ENCODE measurements at places on chromosomes 1 and 21.

DNA sequence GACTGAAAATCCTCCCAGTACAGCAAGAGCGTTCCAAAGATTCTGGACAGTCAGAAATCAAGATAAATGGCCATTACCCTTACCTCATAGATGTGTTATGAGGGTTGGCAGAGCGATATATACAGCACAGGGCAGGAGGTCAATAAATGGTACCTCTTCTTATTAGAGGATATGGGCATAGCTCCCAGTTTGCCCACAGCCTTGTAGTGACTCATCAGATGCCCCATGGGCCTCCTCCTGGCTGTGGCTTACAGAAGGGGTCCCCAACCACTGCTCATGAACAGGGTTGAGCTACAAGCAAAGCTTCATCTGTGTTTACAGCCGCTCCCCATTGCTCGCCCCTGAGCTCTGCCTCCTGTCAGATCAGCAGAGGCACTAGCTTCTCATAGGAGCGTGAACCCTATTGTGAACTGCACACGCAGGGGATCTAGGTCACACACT lies 7.3 kb upstream of the IFNGR2 start:
- no peak for DNase-seq

- peak; percentile 30 for DNase-seq
Observed at GRCh38 chr1:99707535-99708142, 58.8 kb downstream of the FRRS1 start.

DNA sequence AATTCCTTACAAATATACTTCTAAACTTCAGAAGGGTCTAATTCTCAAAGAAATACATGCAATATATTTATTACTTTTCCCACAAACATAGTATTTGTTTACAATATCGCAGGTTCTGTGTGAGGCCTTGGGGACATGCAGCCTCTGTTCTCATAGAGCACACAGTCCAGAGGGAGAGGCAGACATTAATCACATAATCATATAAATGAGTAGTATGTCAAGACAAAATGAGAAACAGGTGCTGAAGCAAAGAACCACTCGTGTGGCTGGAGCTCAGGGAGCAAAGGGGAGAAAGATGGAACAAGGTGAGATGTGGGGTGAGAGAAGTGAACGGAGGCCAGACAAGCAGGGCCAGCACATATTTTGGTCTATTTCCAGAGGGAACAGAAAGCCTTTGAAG lies 26.4 kb upstream of the MAGI3 start:
- DNase-seq, result no peak

DNA sequence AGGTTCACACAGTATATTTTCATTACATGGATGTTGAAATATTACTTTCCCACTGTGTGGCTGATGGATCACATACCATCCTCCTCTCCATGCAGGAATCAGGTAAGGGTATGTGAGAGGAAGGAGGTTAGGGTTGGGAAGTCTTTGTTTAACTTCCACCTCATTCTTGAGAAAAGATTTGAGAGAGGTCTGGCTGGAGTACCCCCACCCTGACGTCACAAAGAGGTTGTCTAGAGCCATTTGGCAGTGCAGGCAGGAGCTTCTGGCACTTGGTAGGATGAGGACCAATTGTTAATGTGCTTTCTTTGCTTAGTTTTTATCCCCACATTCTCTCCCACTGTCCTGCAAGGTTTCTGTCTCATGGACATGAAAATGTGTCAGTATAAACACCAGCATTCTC lies 356.6 kb downstream of the DSCAM start:
- DNase-seq, result no peak

DNA sequence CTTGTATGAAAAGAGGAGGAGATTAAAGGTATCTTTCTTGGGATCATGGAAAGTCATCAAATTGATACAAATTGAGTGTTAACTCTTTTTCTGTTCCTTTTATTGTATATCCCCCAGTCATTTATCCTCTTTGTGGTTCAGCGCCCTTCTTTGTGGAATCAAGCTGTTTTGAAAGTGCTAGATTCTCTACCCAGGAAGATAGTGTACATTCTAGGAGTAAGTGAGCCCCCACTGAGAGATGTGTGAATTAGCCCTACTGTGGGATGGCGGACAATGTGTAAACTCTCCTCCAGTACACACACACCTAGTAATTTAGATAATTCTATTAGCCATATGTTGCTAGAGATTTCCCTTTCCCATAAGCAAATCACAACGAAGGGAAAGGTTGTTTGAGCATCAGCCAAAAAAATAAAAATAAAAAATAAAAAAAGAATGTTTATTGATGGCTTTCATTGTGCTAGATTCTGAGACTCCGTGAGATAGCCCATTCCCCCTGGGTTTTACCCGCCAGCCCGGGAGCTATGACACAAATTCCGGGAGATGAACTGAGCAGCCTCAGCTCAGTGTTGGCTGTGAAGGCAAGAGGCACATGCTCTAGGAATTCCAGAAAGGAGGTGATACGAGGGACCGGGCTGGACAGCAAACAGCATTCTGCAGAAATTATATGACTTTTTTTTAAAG lies 378.4 kb upstream of the RUNX1 start:
- DNase-seq, result no peak

DNA sequence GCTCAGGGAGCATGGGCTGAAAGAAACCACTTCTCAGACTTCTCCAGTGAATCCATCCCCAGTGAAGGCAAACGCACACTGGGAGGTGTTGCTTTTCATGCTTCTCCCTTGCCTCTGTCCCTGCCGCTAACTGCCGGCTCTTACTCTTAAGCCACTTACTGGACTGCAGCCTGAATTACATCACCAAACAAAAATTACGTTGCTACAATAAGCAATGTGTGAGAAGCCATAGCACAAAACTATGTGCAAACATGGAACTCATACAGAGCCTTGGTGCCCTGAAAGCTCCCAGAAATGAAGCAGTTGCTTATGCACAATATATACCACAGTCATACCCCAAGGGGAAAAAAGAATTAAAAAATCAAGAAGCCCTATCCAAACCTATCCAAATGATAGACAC lies 375.2 kb downstream of the KCNH1 start:
- no peak for DNase-seq

GRCh38 chr1:245096311-245097066 lies 58.3 kb upstream of the KIF26B start:
- no peak for DNase-seq

GRCh38 chr1:93667642-93668041 lies 14.0 kb downstream of the BCAR3 start:
- DNase-seq, result no peak

GRCh38 chr1:37290718-37291117 lies 183.7 kb upstream of the ZC3H12A start:
- no peak for DNase-seq

DNA sequence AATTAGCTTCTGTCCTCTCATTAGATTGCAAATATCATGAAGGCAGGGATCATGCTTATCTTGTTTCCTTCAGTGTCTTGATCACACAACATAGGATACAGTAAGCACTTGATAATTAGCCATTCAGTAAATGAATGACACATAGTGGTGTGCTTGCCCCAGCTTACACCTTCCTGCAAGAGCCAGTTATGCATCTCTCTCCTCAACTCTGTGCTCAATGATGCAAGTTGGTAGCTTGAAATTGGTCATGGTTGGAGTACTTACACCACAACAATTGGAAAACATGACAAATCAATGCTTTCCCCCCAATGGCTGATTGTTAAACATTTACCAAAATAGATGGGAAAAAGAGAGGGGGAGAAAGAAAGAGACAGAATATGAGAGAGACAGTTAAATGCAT lies 129.2 kb downstream of the NUF2 start:
- DNase-seq, result no peak

GRCh38 chr1:116377541-116378529 lies 4.8 kb downstream of the ATP1A1 start:
- DNase-seq, result no peak

GRCh38 chr1:28340221-28340974 lies 11.6 kb downstream of the MED18 start:
- no peak for DNase-seq

- peak; percentile 70 for DNase-seq
Observed at GRCh38 chr1:39639305-39640130, at the start of gene HEYL. HEYL (minus strand) TSS chr1:39639643; CDS start chr1:39639625, 18 bp downstream.

DNA sequence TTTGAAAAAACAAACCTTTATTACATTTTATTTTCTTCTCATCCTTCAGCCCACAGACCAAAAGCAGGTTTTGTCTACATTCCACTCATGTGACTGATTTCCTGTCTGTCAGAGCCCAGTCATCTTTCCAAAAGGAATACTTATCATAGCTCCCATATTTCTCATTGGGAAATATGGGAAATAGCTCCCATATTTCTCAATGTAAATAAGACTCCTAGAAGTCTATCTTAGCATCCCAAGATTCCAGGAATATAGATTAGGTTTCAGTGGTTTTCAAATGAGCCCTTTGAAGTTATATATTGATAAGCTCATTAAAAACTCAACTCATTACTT lies 19.1 kb upstream of the NRDC start:
- DNase-seq, result no peak

DNA sequence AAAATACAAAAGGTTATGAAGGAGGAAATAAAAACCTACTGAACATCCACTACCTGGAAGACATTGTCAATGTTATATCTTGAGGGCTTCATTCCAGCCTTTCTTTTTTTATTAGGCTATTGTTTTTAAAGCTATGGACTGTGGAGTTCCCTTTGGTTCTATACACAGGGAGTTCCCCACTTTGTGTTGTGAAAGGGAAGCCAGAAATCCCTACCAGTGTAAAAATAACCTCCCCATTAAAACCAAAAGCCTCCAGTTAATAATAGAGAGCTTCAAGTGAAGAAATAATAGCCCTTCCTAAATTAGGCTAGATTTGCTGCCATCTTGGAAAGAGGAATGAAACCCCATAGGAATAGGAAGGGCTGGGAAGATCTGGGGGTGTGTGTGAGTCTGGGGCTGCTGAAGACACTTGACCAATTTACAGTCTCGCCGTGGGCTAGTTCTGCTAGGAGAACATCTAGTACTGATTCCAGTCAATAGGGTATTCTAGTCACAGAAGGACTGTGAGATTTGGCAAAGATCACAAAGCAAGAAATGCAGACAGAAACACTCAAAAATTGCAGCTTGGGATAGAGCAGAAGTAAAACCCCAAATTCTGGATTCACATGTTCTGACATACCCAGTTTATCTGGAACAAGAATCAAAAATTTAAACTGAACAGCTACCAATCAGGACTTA lies 32.4 kb upstream of the PTGFRN start:
- no peak for DNase-seq

DNA sequence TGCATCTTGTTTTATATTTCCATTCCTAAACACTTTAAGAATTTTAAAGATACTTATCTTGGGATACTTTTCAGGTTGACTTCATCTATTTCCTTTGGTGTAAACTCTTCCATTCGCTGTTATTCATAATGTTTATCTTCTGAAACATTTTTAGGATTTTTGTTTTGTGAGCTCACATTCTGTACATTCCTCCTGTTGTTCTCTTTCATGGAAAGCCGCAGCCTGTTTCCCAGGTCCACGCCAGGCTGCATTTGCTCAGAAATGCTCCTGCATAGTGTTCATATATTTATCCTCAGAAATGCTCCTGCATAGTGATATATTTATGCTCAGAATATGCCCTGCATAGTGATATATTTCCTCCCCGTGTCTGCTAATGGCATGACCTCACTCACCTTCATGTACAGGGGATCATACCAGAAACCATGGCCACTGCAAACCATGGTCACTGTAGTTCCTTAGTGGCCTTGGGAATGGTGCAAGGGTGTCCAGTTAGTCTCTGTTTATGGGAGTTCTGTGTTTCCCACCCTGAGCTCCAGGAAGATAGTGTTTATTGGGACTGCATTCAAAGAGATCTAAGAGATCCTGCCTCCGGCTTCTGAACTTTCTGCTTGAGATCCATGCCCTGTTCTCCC lies 153.9 kb upstream of the GREM2 start:
- DNase-seq, result no peak

DNA sequence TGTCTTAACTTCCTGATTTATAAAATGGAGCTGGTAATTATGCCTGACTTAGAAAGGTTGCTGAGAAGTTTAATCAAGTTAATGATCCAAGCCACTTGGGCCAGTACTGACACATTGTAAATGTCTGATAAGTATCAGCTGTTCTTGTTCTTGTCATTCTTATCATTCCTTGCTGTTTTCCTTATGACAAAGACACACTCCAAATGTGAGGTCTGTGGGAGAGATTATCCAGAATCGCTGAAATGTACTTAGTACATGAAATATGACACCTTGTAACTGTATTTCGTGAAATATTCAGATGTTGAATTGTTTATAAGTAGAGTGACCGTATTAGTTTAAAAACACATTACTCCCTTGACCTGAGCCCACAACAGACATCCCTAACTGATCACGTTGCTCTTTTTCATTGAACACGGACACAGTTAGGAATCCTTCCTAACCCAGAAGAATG lies 6.1 kb downstream of the AADACL4 start:
- DNase-seq, result no peak

DNA sequence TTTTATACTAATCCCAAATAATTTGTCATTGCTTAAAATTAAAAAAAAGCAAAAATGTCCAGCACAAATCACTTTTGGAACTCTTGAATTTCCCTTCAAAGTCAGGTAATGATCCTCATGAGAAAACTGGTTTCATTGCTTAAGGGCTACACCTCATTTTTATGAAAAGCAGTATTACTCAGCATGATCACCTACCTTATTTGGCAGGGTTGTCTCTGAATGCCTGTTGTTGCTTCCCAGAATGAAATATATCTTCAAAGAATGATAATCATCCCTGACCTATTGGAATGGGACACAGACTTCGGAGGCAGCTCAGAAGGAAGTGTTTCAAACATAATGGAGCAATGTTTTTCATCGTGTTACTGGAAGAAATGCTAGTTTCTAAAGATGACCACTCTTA lies 29.7 kb downstream of the C1orf21 start:
- no peak for DNase-seq

DNA sequence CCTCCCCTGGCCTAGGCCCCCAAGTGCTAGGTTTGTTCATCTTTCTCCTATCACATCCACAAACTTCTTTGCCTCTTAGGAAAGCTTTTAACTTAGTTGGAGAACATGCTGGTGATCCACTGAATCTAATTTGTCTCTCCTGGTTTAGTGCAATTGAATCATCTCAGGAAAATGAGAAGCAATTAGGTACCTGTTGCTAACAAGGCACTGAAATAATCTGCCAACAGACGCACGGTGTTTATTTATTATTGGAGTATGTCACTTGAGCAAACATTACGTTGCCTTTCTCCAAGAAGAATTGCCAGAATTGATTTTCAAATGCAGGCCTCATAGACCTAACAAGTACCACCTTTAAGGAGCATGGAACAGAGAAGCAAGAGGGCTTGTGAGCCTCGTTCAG lies 309.4 kb downstream of the NFIA start:
- DNase-seq, result no peak

- DNase-seq, result no peak
Observed at GRCh38 chr1:42680055-42680454, 2.2 kb upstream of the YBX1 start.

DNA sequence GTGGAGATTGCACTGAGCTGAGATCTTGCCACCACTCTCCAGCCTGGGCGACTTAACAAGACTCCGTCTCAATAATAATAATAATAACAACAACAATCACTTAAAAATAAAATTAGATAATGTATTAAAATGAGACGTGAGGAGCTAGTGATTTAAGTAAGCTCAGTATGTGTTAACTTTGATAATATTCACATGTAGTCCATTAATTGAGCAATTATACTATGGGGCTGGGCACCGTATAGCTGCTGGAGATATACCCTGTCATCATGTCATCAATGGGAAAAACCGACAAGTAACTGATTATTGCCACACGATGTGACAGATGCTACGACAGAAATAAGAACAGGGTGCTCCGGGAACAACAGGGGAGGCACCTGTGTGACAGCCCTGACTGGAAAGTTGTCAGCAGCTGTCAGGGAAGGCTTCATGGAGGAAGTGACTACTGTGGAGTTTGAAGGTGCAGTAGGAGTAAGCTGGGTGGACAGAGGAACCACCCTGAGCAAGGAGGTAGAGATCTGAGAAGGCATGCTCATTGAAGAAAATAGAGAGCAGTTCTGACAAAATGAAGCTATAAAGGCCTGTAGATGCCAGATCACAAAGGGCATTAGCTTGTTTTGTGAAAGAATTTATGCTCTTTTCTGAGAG lies 924 bp upstream of the CAMSAP2 start:
- DNase-seq, result no peak
